Testis (tissue), 5 donors: ENCODE measurements at places on chromosomes 6 and 20.

DNA sequence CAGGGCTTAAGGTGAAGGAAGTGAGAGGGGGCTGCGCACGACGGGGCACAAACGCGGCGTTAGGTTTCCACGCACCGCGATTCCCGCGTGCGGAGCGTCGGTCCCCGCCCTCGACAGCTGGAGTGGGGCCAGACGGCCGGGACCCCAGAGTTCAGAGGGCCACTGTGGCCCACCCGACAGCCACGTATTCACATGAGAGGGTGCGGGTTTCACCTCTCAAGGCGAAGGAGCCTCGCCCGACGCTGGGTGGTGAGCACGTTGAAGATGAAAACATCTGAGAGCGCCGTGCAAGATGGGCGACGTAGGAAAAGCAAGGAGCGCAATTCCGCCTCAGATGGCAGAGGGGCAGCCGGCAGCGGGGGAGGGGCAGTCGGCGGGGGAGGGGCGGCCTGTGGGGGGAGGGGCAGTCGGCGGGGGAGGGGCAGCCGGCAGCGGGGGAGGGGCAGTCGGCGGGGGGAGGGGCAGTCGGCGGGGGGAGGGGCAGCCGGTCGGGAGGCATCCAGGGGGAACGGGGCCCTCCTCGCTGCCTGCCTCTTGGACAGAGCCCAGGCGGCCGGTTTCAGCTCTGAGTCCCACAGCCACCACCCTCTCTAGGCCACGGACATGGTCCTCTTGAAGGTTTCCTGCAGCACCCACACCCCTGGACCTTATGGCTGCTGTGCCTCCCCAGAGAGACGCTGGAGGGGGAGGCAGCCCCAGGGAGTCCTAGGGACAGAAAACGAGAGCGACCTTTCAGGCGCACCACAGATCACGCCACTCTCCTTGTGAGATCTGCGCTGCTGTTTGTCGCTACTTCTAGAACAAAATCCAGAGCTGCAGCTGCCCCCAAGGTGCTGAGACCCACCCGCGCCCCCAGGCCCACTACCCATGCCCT lies 113.7 kb downstream of the DLL1 start:
- peak overlapping the region; percentile 74 for H3K27ac ChIP-seq
- H3K4me1 ChIP-seq, result peaks cover 8% of the 10 kb centered on the region
- DNase-seq, result no peak
- peak overlapping the region; percentile 58 for H3K4me3 ChIP-seq
- H3K36me3 ChIP-seq, result no peaks in the 10 kb centered on the region

DNA sequence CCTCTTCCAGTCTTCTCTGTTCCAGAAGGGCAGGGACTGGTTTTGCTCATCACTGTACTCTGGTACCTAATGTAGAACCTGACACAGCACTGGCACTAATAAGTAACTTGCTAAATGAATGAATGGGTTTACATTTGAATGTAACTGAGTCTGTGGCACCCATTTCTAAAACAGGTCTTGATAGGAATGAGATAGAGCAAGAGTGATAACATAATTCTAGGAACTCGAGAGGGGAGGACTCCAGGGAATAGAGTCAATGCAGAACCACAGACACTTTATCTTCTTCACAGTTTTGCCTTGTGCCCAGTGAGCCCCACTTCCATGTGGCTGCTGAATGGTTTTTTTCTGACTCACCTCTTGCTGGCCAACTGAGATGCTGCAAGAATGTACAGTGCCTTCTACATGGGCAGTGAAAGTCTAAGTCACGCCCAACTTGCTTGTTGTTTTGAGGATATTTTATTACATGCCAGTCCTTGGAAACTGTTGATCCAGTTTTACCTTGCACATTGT lies 61.1 kb downstream of the TBC1D7 start:
- no peaks in the 10 kb centered on the region for H3K36me3 ChIP-seq
- no peak for DNase-seq
- H3K4me3 ChIP-seq, result no peak overlapping the region

DNA sequence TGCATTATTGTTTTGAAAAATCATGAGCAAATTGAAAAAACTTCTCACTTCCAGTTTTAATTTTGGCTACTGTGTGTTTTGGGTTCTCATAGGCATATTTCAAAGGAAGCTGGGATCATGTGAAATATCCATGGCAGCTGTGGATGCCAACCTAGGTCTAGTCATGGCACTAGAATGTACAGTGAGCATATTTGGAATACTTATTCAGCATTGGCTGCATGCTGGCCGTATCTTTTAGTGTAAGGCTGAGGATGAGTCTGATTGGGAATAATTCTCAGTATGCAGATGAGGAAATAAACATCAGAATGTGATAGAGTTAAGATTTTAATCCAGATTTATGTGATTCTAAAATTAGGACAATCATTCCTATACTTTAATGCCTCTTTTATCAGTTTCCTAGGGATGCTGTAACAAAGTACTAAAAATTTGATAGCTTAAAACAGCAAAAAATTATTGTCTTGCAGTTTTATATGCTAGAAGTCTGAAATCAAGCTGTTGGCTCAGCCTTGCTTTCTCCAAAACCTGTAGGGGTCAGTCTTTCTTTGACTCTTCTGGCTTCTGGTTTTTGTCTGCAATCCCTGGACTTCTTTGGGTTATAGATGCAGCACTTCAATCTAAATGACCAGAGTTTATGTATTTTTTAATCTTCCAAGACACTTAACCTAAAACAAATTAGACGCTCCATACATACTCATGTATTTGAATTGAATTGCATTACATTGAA lies 37.7 kb upstream of the DEFB112 start:
- H3K36me3 ChIP-seq, result no peaks in the 10 kb centered on the region
- no peaks in the 10 kb centered on the region for H3K27me3 ChIP-seq
- no peak for DNase-seq
- no peak overlapping the region for H3K27ac ChIP-seq

GRCh38 chr20:3180319-3180718 lies 7.0 kb upstream of the LZTS3 start:
- no peaks in the 10 kb centered on the region for H3K27me3 ChIP-seq
- no peak overlapping the region for H3K4me3 ChIP-seq
- H3K36me3 ChIP-seq, result no peaks in the 10 kb centered on the region
- no peak overlapping the region for H3K27ac ChIP-seq

- no peaks in the 10 kb centered on the region for H3K27me3 ChIP-seq
- DNase-seq, result no peak
- H3K36me3 ChIP-seq, result no peaks in the 10 kb centered on the region
- H3K4me1 ChIP-seq, result peaks cover 9% of the 10 kb centered on the region
Measured at GRCh38 chr6:35634316-35634715, 54.4 kb downstream of the FKBP5 start.

DNA sequence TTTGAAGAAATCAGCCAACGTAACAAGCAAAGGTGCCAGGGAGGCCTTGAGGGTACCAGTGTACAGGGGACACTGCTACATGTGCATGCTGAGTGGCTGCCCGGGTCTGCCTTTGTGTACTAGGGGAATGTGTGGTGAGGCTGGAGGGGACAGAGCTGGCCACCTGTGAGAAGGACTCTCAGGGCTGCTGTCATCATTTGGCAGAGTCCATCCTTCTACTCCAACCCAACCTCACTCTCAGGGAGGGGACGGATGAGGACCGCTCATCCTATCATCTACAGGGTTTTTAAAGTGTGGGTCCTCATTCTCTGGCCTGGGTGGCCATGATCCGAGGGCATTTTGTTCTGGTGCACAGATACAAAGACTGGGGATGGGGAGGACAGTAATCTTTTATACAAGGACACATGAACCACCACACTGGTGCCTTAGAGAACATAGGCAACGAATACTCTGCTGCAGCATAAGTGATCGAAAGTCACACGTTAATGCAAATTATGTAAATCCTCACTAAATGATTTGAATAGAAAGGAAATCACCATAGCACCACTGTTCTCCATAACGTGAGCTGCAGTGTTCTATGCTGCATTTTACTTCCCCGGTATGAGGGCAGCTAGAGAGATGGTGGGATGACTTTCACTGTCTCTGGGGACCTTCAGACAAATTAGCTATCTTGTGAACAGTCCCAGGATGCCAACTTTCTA lies 181.4 kb downstream of the GMPR start:
- H3K36me3 ChIP-seq, result no peaks in the 10 kb centered on the region
- H3K4me1 ChIP-seq, result peaks cover 20% of the 10 kb centered on the region
- H3K27ac ChIP-seq, result no peak overlapping the region
- H3K27me3 ChIP-seq, result no peaks in the 10 kb centered on the region
- DNase-seq, result no peak

DNA sequence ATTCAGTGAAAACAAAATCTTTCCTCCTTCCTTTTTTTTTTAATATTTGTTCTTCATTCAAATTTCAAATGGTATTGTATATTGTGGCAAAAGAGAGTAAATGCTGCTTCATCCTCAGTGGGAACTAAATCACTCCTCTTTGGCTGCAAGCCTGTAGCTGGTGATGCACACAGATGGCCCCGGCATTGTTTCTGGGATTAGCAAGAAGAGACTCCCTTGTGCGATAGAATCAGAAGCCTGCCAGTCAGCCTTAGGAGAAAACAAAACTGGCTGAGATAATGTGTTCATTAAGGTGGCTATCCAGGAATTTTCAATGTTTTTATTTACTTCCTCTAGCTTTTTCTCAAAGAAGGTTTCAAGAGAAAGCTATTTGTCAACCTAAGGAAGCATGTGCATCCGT lies 20.7 kb upstream of the ELOVL2 start:
- H3K27me3 ChIP-seq, result no peaks in the 10 kb centered on the region
- no peak for DNase-seq
- no peak overlapping the region for H3K4me3 ChIP-seq
- no peaks in the 10 kb centered on the region for H3K4me1 ChIP-seq
- no peaks in the 10 kb centered on the region for H3K36me3 ChIP-seq
